ENCODE measurements at places on chromosomes 16 and 17.

DNA sequence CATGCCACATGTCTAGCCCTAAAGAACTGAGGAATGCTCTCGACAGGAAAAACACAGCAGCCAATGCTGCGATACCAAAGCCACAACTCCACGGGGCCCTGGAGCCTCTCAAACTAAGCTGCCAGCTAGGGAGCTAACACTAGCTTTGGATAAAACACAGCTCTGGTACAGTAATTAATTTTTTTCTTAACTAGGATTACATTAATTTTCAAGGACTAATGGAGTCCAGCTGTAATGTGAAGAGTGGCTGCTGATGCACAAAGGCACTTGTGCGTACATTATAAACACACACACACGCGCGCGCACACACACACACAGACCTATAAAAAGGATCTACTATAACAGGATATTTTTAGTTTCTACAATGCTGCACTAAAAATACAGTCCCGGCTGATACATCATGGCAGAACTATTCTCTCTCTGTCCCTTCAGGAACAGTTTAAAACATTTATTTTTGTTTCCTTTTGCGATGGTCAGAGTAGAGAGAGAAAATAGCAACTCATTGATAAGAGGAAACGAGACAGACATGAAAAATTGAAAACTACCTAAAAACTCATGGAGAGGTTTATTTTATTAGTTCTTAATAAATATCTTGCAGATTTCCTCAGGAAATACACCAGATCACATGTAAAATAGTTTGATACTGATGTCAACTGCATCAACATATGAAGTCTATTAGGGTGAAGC lies 88.5 kb downstream of the SMG6 start:
- no peak for DNase-seq

GRCh38 chr17:81812571-81813370 lies 8.8 kb downstream of the GCGR start:
- no peak for DNase-seq

GRCh38 chr17:4879601-4880000 lies 19.7 kb upstream of the C17orf107 start:
- no peak for DNase-seq

DNA sequence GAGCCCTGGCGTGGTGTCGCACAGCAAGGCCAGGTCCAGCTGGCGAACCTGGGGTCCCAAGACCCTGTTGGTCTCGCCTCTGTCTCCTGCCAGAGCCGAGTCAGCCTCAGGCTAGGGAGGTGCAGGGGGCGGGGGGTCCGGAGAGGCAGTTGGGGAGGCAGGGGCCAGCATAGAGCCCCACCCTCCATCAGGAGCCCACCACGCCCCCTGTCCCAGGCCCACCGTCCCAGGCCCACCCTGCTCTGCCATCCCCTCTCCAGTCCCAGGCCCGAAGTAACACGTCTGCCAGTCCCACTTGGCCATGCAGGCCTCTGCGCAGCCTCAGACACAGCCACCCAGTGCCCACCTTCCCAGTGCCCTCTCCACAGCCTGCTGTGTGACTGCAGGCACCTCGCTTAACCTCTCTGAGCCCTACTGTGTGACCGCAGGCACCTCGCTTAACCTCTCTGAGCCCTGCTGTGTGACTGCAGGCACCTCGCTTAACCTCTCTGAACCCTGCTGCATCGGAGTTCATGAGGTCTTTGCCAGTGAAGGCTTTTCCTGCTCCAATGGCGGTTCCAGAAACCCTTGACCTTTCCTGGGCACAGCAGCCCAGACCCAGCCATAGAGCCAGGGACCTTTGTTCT lies 29.3 kb downstream of the ZNF469 start:
- DNase-seq = no peak

DNA sequence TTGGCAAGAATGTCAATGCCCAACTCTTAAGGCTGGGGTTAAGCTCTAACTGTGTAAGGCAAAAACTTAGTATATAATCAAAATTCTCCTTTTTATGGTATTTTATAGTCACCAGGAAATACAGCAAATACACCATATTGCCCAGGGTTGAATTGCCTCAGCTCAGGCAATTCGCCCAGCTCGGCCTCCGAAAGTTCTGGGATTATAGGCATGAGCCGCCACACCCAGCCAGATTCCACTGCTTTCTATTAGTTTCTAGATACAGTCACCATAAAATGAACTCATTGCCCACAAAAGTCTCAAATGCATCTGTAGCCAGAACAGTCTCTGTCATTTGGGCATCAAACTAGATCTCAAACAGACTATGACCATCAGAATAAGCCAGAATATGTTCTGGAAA lies 238.7 kb upstream of the TOX3 start:
- DNase-seq = no peak

- DNase-seq = no peak
Measured at GRCh38 chr17:59435238-59435637, 103.8 kb downstream of the YPEL2 start.

DNA sequence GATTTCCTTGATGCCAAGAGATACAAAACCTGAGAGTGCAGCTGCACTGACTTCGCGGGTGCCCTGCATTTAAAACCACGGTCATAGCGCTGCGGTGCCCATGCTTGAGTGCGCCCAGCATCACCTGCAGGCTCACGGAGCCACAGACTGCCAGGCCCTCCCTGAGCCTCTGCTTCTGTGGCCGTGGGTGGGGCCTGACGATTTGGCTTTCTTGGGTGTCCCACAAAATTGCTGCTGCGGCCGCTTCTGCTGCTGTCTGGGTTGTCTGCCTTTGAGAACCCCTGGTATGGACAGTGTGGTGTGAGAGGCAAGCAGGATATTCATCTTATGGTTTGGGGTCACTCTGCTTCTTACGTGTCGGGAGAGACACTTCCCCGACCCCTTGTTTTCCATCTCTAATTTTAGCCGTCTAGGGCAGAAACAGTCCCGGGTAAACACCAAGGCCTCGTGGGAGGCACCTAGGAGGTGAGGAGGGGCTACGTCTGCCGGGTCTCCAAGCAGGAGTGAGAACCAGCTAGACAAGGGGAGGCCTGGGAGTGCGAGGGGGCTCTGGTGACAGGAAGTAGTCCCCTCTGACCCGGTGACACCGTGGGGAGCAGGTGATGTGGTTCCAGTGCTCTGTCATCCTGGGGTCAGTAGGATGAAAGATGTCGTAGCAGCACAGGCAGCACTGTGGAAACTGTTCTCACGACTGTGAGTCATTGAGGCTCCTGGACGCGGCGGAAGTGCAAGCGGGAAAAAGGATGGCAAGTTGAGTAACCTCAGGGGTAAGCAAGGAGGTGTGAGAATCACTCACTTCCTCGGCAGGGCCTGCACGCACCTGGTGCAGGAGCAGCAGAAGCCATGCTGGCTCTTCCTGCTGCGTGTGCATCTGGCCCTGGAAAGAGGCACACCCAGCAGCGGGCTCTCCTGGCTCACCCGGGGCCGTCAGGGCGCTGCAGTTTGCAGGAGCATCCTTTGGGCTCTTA lies 176.3 kb downstream of the RPTOR start:
- peak; percentile 60 for DNase-seq

- no peak for DNase-seq
Measured at GRCh38 chr16:50298075-50298460, 31.7 kb downstream of the ADCY7 start.
